ENCODE measurements at places on chromosomes 12 and 14.

DNA sequence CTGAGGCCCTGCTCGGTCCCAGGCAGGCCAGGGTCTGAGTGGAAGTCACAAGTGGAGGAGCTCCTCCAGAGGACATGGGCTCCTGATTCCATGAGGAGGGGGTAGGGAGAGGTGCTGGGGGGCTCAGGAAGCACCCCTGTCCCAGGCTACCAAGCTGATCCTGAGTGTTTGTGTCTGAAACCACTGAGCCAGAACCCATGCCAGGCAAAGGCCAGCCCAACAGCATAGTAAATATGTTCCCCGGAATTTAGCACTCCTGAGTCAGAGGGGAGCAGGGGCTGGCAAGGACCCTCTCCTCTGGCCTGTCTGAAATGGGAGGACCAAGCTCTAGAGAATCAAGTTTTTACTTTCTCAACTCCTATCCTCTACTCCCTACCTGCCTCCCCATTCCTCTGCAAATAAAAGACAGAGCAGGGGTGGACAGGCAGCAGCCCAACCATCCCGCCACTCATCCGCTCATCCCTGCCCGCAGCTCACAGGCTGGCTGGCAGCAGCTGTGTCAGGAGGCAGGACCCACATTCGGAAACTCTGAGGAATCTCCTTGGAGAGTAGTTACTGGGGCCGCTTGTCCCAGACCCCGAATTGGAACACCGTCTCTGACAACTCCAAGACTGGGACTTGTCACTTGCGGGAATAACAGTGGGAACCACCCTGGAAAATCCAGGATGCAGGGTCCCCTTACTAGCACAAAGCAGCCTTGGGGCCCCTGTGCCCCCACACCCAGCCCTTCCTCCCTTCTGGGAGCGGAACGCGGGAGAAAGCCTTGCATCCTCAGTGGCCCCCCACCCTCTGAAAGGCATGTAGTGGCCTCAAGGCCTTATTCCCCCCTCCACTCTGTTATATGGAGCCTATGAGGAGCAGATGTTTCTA, 102.5 kb downstream of the ZFP36L1 start:
- no peak for DNase-seq

- DNase-seq, result peak; percentile 57
Observed at GRCh38 chr12:108666401-108666881, 32.7 kb upstream of the SELPLG start.

- peak; percentile 40 for DNase-seq
Observed at GRCh38 chr12:113048716-113049127, 7.8 kb upstream of the DTX1 start.

- DNase-seq, result no peak
Observed at GRCh38 chr14:81305743-81306142, 85.0 kb upstream of the GTF2A1 start.

DNA sequence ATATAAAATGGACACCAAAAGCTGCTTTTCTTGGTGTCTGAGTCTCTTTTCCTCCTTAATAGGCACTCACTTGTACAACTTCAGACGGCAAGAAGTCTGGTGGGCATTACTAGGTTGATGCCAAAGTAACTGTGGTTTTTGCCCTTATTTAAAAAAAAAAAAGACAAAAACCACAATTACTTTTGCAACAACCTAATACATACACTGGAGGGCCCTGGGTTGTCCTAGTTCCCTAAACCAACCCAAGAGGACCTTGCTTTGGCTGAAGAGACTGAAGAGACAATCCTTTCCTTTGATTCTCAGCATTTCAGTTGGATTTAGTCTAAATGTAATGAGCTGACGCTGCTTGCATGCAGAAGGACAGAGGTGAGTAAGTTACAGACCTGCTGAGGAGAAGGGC, 16.2 kb upstream of the PLEKHG3 start:
- no peak for DNase-seq

- no peak for DNase-seq
Observed at GRCh38 chr12:118986050-118986449, 4.7 kb downstream of the SRRM4 start.
